ENCODE measurements at places on chromosomes 1 and 21.

DNA sequence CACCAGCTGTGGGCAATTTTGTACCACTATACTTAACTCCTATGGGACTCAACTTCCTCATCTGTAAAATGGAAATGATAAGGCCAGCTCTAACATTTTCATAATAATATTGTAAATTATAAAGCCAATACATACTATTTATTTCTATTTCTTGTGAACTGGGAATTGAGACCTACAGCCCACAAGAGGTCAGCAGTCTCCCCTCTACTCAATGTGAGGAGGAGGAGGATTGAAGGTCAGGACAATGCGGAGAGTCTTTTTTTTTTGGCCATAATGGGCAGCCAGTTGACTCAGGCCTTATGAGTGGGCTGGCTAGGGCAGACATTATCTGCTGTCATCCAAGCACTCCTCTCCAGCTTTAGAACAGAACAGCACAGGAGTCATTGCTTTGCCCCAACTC lies 90.5 kb downstream of the NUF2 start:
- DNase-seq = no peak

DNA sequence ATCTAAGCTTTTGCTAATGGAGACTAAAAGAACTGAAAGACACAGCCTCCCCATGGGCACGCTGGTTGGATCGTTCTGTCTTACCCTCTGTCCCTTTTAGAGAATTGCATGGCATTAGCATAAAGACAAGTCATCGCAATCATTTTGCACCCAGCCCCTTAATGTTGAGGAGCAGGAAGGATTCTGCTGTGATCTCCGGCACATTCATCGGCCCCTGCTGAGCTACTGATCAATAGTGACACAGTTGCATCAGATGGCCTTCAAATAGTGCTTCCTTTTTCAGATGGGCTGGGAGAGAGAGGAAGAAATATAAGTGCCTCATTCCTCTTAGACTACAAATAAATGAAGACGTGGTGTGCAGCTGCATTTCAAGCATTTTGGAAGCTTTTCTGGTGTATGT lies 75.4 kb downstream of the NOS1AP start:
- no peak for DNase-seq

- DNase-seq = no peak
Measured at GRCh38 chr1:7218210-7218832, 433.1 kb downstream of the CAMTA1 start.

DNA sequence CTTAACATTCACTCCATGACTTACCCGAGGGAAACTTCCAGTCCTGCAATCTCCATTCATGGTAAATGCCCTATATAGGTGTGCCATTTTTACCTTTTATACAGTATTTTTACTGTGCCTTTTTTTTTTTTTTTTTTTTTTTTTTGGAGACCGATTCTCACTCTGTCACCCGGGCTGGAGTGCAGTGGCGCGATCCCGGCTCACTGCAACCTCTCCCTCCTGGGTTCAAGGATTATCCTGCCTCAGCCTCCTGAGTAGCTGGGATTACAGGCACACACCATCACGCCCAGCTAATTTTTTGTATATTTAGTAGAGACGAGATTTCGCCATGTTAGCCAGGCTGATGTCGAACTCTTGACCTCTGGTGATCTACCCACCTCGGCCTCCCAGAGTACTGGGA lies 124.4 kb upstream of the PLPPR4 start:
- no peak for DNase-seq

GRCh38 chr1:30612536-30613065 lies 110.8 kb downstream of the MATN1 start:
- no peak for DNase-seq

DNA sequence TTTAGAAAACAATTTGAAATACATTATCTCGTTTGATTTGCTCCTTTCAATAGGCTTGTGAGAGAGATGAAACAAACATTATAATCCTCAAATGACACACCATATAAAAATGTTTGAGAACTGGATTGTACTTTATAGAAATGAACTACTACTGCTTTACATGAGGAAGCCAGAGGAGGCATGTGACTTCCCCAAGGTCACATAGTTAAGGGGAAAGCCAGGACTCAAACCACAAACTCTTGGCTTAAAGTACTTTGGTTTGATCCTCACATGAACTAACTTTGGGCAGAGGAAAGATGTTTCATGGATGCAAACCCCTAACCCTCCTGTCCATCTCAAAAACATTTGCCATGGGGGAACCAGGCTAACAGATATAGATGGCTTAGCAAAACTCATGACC lies 4.7 kb downstream of the ARHGEF11 start:
- DNase-seq = no peak

DNA sequence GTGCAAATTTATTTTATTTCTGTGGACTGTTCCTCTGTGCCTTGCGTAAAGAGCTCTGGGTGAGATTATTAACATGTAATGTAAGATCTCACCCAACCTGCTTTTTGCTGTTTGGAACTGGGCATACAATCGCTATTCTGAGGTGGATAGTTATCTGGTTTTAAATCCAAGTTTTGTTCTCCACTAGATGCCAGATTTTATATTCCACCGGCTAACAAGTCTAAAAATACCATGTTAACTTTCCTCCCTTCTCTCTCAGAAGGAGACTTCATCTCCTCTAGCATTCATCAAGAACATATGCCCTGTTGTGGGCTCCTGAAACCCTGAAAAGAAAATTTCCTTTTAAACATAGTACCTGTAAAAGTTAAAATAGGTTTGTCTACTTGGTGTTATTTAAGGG lies 56.4 kb downstream of the C1orf21 start:
- no peak for DNase-seq

- DNase-seq = no peak
Measured at GRCh38 chr1:29275435-29275834, 39.1 kb downstream of the PTPRU start.

DNA sequence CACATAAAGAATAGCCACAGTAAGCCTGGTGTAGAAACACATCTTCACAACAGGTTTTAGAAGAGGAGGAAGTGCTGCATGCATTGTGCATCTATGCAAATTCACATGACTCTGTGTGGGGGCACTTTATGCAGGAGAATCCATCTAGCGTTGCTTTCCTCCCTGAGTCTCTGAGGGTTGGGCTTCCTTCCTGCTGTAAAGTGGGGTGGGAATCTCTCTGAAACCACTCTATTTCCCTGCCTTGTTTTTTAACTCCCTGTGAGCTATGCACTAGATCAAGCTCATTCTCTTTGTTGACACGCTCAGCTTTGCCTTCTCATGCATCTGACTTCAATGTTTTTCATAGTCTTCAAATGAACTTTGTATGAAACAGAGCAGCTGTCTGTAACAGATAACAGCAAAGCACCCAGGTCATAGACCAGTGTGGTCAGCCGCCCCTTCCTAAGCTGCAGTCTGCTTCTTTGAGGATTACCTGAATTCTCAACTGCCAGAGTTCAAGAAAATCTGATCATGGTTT lies 102.7 kb upstream of the DPH5 start:
- no peak for DNase-seq

Data from upper lobe of right lung (tissue), 1 donor.